Effector CD8-positive, alpha-beta T cell (primary cell): ENCODE measurements at places on chromosomes 7 and 10.

GRCh38 chr10:109978481-109978880 lies 29.3 kb upstream of the ADD3 start:
- DNase-seq = peak; percentile 46

DNA sequence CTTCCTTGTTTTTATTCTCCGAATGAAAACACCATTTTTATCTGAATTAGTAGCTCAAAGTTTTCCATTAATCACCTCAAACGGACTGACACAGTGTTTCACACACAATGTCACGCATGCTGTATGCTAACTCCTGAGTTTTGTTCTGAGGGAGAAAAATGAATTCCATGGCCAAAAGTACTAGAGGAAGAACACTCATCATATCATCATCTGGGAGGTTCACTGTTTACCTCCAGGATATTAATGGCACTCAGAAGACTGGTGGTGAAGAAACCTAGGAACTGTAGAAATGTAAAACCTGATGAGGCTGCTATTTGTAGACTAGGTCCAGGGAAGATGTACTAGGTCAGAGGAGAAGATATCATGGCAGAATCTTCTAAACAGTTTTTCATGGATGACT lies 395.6 kb upstream of the ETV1 start:
- no peak for DNase-seq

DNA sequence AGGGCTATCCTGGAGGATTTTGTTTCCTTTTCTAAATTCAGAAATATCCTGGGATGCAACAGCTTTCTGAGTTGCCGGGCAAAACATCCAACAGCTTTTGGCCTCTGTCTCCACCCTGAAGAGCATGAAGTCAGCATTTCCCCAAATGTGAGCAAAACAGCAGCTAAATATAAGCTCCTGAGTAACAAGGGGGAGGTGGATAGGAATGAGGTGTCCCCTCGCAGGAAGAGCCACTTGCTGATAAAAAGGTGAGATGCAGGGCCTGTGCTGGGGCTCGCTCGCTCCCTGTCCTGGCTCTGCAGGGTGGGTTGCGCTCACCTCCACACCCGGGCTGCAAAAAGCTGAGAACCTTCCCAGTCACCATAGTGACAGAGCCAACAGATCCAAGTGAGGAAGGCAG lies 264.3 kb downstream of the ZEB1 start:
- no peak for DNase-seq

DNA sequence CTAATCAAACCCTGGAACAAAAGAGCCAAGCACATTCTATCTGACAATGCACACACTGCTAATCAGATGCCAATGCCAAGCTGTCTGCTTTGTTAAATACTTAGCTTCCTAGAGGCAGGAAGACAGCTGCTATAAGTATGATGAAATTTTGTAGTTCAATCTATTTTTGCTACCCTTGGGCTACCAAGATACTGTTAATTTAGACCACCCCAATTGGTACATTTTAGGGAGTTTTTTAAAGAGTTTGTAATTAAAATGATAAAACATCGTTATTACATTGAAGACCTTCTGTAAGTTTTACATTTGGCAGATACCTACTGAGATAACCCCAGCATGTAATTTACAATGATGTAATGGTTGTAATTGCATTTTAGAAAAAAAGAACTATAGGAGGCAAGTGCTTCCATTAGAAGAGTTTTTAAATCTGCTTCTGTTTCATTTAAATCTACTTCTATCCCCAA lies 268.5 kb downstream of the ADK start:
- DNase-seq = no peak

GRCh38 chr7:150860291-150860977 lies 8.1 kb downstream of the AOC1 start:
- DNase-seq = no peak

DNA sequence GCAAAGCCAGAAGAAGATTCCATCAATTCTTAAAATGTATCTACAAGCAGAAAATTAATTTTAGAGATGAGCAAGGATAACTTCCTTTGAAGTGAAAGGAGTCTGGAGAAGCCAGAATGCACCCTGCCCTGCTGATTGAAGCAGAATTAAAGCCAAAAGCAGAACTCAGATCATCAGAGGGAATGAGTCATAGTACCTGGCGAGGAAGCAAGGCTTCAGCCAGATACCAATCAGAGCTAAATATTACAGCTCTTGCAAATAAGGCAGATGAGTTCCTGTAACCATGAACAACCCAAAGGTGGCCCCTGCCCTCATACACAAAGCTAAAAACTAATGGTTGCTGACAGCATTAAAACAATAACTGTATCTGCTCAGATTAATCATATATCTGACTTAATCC lies 10.4 kb downstream of the HTR7 start:
- no peak for DNase-seq

- DNase-seq = no peak
Measured at GRCh38 chr10:91201213-91201996, 19.1 kb upstream of the PCGF5 start.

DNA sequence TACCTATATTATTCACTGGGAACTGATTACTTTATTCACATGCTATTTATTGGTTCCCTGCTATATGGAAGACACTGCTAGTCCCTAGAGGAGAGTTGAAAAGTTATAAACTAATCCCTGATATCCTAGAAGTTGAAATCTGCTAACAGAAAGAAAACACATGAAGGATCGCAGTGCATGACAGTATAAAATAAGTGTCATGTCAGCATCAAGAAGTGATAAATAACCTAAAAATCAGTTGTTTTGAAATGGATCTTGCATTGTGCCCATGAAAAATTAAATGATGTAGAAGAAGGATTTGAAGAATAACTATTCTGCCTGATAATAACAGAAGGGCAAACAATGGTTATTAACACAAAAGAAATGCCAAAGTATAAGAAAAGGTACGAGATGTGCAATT lies 293.3 kb upstream of the LRRN3 start:
- no peak for DNase-seq

DNA sequence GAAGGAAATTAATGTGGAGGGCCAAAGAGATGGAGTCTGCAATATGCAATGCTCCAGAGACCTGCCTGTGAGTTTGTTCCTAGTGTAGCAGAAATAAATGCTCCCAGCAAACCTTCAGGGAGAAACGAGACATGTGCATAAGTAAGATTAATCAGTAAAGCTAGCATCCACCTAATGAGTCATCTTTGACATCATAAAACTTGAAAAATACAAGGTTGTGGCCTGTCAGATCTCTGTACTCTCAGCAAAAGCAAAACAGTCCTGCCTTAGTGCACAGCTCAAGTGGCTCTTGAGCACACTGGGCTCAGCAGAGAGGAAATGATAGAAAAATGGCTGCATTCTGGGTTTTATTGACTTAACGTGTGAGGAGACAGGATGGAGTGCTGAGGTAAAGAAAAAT lies 32.5 kb upstream of the ERCC6 start:
- no peak for DNase-seq

GRCh38 chr7:127920787-127921438 lies 110.3 kb downstream of the LRRC4 start:
- DNase-seq = no peak

DNA sequence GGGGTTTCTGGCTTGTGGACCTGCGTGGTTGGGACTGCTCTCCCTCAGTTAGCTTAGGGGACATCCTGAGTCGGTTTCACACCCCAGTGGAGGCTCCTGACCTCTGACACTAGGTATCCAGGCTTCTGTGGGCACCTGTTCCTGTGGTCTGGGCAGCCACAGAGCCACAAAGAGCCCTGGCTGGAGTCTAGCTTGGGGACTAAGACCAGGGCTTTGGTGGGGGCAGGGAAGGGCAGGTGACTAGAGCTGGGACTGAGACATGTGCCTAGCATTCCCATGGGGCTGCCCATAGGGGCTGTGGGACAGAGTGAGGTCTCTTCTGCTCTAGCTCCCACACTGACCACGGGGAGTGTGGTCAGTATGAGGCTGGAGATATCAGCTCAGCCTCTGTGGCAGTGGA lies 4.0 kb upstream of the TMEM270 start:
- DNase-seq = no peak

DNA sequence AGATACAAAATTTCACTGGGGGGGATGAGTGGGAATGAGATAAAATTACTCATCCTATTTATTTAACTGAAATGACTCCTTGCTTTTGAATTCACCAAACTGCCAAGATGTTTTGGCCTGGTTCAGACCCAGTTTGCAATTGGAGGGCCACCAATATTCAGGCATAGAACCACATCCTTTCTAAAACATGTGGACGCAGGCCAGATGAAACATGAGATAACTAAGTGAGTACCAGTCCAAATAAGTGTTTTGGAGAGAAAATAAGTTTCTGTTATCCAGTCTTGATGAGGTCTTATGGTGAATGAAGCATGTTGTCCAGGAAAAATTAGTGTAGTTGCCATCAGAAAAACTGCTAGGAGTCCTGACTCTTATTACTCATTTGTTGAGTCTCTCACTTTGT lies 36.3 kb upstream of the PDK4 start:
- no peak for DNase-seq

DNA sequence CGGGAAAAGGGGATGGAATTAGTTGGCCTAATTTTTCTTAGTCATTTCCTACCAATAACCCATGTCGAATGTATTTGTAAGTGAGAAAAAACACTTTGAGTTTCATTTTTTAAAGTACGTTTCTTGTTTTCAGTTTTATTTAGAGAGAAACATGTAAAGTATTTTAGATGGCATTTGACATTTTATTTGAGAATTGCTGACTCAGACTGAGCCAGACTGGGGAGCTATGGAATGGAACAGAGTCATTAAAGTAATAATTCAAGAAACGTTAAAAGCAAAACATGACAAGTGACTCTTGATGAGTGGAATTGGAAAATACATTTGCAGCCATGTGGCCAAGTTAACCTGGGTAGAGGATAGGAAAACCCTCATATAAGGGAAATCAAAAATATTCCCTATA lies 286.1 kb upstream of the NPSR1 start:
- DNase-seq = no peak

- no peak for DNase-seq
Measured at GRCh38 chr7:51027935-51028830, 245.5 kb upstream of the GRB10 start.

- DNase-seq = no peak
Measured at GRCh38 chr7:130297628-130298543, 4.9 kb downstream of the CPA4 start.

DNA sequence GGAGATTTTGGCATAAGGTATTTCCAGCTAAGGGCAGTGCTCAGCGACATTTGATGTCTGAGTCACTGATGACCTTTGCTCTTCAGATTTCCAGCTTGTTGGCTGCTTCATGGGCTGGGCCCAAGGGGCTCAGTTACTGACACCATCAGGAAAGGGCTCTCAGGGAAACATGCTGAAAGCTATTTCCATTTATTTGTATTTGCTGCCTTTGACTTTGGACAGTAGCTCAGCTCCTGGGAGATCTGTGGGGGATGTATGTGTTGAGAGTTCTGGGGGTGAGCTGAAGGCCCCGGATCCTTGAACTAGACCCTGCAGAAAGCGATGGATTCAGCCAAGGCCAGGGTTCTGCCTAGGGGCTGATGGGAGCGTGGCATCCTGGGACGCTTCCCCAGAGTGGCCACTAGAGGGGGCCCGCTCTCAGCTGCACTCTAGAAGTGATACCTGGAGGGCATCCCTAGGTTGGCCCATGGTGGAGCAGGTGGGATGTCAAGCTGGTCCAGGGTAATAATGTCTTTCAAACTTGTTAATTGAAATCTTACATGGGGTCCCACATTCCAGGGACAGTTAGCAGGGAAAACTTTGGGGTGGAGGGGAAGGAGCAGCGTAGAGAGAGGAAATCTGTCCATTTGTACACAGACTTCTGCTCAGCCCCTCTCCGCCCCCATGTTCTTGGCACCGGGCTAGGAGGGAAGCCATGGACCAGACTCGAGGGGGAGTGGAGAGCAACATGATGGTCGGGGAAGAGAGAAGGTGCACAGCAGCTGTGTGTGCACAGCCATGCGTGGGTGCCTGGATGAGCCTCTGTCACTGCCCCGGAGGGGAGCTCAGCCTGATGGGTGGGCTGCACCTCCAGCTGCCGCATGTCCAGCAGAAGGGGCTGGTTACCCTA lies 3.0 kb upstream of the BTBD16 start:
- no peak for DNase-seq

- DNase-seq = no peak
Measured at GRCh38 chr10:99695761-99696160, 36.2 kb downstream of the COX15 start.

- DNase-seq = no peak
Measured at GRCh38 chr7:93914581-93915066, 6.9 kb upstream of the GNG11 start.

DNA sequence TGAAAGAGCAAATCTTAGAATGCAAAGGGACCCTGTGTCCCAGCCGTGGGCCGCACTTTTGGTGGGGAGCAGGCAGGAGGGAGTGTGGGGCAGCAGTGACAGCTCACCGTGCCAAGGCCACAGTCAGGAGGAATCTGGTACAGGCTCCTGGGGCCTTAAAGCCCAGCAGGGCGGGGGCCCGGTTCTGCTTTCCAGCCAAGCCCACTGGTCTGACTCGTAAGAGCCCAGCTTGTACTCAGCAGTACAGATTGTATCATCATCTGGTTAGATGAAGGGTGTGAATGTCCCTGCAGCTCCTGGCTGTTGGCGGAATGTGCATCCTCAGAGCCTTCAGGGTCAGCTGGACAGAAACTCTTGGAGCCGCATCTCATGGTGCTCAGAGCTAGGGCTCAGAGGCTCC lies 30.5 kb upstream of the TRIM8 start:
- no peak for DNase-seq

GRCh38 chr10:70378122-70378521 lies 4.3 kb downstream of the LRRC20 start:
- DNase-seq = no peak

GRCh38 chr7:37901236-37901827 lies 15.3 kb downstream of the SFRP4 start:
- DNase-seq = no peak

- no peak for DNase-seq
Measured at GRCh38 chr10:51288511-51288910, 214.2 kb downstream of the PRKG1 start.

DNA sequence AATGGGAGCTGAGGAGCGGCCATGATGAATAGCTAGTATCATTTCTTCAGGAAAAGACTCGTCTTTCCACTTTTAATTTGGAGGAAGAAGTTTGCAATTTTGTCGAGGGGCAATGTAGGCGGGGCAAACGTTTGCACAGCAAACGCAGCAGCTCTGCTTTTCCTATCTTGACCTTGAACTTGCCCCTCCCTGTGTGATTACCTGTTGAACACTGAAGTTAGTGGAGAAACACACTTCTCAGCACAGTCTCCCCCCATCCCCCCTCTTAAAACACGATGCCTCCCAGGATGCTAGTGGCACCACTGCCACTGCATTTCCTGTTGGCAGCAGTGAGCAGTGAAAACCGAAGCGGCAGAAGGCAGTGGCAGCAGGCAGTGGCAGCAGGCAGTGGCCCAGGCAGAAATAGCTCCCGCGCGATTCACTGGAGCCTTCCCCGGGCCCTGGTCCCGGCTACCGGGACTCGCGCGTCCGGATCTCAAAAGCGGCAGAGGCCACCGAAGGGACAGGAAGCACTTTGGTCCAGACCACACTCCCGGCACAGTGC lies at the start of gene EPDR1:
Gene EPDR1, plus strand, starts transcription at position 336 of the 544 bp plus-strand sequence. CDS start 300 bp downstream, outside the sequence.
- no peak for DNase-seq

DNA sequence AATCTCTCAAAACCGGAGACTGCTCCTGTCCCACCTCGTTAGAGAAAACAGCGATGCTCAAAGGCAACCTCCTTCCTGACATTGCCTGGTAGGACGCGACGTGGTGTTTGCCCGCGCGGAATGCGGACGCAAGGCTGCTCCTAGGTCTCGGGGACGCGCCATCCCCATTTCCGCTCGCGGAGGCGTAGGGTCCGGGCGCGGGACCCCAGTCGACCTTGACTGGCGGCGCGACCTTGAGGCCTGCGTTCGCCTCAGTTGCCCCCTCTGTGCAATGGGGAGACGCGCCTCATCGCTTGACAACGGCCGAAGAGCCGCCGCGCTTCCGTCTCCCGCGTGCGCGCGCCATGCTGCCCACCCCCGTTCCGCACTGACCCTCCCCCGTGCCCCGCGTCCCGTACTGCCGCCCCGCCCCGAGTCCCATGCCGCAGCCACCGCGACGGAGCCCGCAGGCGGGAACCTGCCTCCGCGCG lies 412 bp upstream of the PPIA start:
- peak; percentile 55 for DNase-seq
